Stimulated activated CD4-positive, alpha-beta T cell treated with anti-CD3 and anti-CD28 coated beads, Interleukin-4, amount 100 ng/mL, for 1 hour (primary cell): ENCODE measurements at places on chromosomes 7 and 10.

- DNase-seq, result no peak
Measured at GRCh38 chr7:69359003-69359700, 239.1 kb upstream of the AUTS2 start.

- no peak for DNase-seq
Measured at GRCh38 chr10:60252688-60253087, 137.0 kb downstream of the ANK3 start.

DNA sequence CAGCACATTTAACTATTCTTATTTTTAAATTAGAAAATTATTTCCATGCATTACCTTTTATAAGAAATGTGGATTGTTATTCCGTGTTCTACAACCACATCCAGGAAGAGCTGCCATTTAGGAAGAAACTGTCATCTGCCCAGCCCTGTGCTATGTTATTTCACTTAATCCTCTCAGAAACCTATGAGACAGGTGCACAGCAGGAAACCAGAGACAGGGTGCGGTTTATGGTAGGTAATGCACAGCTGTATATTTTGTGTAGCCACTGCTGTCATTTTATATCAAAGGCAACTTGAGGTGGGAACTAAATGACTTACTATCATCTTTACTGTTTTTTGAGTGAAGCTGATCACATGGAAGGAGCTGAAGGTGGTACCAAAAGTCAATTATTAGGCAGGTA lies 232.3 kb downstream of the MAGI2 start:
- DNase-seq, result no peak

GRCh38 chr7:140367528-140367927 lies 30.8 kb downstream of the SLC37A3 start:
- no peak for DNase-seq

GRCh38 chr7:6460303-6460702 lies 12.5 kb upstream of the DAGLB start:
- no peak for DNase-seq
